ENCODE measurements at places on chromosomes 1 and 21. TPM values are rescaled to one million over a fixed set of nuclear protein-coding genes. Genes with fewer than 3 reads are reported as not detected.

The MYCL gene
- 5.1 TPM for polyA plus RNA-seq

The RAD54L gene
- polyA plus RNA-seq: 5.1 TPM

The CLEC20A gene
- polyA plus RNA-seq: not detected

The SERPINC1 gene
- polyA plus RNA-seq: 0.18 TPM

The SIM2 gene
- 0.03 TPM for polyA plus RNA-seq

The LMNA gene
- polyA plus RNA-seq: 551 TPM

The PTGFRN gene
- 153 TPM for polyA plus RNA-seq

The PIK3R3 gene
- polyA plus RNA-seq: 11.9 TPM

Data from keratinocyte (primary cell).